ENCODE measurements at places on chromosomes 6 and 20.

DNA sequence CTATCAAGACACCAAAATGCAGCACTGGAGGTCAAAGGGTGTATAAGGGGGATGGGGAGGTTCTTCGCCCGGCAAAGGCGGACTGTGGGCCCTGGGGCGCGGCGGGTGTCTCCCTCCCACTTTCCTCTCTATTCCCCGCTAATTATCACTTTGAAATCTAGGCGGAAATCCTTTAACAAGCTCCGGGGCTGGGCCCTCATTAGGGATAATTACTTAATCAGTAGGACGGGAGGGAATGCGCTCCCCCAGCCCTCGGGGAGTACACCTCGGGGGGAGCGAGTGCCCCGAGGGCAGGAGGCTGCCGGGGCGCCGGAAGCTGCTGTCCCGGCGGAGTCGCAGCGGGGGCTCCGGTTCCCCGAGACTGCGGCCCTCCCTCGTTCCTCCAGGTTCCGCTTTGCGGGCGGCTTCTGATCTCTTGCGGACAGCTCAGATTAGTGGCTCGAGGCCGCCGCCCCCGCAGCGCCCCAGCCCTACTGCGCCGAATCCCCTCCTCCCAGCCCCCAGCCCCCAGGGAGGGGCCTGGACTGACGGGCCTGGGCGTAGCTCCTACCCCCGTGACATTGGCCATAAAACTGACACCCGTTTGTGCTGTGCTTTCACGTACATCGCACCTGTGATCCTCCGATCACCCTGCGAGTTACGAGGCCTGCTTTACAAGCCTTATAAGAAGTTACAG is 14.7 kb downstream of the MUCL3 start:
- DNase-seq, result no peak

DNA sequence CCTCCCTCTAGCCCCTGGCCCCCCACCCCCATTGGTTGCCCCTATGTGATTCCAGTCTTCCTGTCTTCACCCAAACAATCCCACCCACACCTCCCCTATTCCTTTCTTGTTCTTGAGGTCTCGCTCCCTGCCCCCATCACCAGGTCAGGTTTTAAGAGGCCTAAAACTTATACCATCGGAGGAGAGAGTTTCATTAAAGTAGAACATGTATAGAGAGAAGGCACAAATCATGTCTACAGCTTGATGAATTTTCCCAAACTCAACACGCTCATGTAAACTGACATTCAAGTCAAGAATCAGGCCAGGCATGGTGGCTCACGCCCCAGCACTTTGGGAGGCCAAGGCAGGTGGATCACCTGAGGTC is 44.5 kb downstream of the TGM2 start:
- DNase-seq, result no peak

GRCh38 chr6:85049282-85049681 is 284.9 kb upstream of the TBX18 start:
- no peak for DNase-seq

DNA sequence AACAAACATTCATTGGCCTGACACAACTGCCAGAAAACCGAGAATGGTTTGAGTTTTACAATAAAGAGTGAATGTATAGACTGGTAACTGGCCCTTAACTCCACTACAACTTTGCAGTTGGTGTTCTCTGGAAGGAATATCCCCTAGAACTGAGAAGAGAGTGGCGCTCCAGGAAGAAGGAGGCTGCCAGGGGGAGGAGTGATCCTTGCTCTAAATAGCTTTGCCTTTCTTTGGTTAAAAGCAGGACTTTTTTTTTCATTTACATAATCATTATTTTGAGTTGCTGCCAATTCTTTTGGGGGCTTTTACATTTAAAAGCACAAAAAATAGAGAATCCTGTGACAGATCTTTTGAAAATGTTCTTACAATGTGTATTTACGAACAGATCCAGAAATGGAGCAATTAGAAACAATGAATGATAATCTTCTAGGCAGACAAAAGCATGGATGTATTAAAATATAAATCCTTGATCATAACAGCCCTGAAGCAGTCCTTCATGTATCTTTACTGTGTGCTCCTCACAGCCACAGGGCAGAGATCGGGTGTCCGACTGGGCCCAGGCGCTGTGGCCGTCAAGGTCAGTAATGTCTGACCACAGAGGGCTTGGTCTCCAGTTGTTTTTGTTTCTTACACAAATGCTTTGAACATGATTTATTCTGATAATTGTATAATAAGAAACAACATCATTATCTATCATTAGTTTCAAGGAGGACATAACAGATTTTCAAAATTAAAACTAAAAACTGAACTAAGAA is 612.2 kb downstream of the HDGFL1 start:
- DNase-seq, result no peak

- no peak for DNase-seq
These were observed 269.3 kb upstream of the CHD6 start for GRCh38 chr20:41887500-41887899.

DNA sequence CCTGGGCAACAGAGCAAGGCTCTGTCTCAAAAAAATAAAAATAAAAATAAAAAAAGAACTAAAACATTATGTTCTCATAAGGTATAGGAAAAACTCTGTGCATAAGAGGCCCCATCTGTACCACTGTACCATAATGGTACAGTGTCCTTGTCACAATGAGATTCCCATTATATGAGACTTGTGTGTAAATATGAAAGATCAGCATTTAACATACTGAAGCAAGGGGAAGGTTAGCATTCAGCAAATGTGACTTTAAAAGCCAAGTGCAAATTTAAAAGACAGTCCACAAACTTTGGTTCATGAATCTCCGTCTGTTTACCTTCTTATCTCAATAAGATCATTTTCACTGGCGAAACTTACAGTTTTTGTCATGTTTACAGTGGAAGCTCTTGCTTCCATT is 16.2 kb downstream of the DSP start:
- no peak for DNase-seq

GRCh38 chr6:168000198-168001028 is 2.9 kb downstream of the KIF25 start:
- DNase-seq, result no peak

GRCh38 chr6:132298344-132298949 is 102.8 kb downstream of the MOXD1 start:
- no peak for DNase-seq

DNA sequence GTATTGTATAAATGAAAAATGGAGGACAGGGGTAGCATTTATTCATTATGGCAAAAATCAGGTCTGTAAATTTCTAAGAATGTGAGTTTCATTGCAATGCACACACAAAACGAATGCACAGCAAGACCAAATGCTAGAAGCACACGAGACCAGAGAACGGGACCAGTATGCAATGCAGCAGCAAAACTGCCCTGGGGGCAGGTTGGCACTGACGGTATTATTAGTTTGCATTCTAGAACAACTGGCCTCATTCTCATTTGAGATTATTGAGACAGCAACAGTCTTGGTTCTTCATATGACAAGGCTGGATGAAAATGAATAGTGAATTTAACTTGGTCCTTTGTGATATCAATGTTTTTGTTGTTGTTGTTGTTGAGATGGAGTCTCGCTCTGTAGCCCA is 9.0 kb upstream of the MTRES1 start:
- no peak for DNase-seq

DNA sequence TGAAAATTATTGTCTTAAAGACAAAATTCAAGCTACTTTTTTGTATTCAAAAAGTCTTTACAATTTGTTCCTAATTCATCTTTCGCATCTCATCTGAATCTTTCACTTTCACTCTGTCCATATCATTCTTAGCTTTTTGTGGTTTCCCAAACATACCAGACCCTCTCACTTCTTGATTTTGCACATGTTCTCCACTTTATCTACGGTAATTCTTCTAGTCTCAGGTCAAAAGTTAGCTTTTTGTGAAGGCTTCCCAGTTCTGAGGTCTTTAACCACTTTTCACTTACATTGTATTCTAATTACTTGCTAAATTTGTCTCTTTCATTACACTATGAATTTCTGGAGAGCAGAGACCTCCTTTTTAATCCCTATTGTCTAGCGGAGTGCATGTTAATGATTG is 34.6 kb upstream of the EPHA7 start:
- DNase-seq, result no peak

GRCh38 chr6:35209622-35210247 is 4.0 kb upstream of the SCUBE3 start:
- DNase-seq, result no peak

- no peak for DNase-seq
These were observed 49.6 kb upstream of the HLA-A start for GRCh38 chr6:29892696-29893095.

DNA sequence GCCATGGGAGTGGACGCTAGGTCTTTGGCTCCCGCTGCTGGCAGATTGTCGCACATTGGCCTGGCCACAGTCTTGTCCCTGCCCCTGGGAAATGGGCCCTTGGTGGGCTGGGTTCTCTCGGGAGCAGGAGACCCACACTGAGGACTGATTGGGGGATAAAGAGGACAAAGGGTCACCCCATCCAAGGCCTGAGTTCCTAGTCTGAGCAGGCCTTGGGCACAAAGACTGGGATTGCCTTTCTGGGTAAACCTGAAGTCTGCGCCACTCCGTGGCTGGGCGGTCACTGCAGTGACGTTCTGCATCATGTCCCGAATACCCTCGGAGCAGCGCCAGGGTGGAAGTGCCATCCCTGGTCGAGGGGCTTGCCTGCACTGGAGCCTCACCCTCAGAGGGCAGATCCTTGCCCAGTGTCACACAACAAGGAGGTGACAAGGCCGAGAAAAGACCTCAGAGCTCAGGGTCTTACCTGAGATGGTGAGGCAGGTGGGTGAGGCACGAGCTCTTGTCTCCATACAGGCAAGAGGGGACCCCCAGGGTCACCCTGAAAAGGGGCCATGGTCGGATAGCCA is 36.1 kb upstream of the ZBP1 start:
- DNase-seq, result no peak

- no peak for DNase-seq
These were observed 3.4 kb downstream of the BNIP5 start for GRCh38 chr6:36333171-36333895.

DNA sequence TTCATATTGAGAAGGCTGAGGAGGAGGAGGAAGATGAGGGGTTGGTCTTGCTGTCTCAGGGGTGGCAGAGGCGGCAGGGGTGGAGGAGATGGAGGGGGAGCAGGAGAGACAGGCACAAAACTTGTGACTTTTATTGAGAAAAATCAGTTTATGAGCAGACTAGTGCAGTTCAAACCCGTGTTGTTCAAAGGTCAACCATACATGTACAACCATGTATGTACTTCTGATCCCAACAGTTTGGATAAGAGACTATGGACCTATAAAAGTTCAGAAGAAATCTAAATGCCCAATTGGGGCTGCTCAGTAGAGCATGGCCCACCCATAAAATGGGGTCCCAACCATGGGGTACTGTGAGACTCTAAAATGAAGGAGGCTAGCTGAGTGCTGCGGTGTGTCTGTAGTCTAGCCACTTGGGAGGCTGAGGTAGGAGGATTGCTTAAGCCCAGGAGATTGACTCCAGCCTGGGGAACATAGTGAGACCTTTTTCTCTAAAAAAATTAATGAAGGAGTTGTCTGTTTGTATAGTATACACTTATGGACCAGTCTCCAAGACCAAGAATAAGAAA is 7.6 kb upstream of the SLC22A7 start:
- DNase-seq, result no peak

DNA sequence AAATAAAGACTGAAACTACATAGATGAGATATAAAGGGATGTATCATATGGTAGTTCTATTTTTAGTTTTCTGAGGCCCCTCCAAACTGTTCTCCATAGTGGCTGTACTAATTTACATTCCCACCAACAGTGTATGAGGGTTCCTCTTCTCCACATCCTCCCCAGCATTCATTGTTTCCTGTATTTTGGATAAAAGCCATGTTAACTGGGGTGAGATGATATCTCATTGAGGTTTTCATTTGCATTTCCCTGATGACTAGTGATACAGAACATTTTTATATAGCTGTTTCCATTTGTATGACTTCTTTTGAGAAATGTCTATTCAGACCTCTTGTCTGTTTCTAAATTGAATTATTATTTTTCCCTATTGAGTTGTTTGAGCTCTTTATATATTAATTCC is 229.3 kb downstream of the RFPL4B start:
- no peak for DNase-seq

- peak; percentile 89 for DNase-seq
These were observed 130.3 kb upstream of the BTN3A2 start for GRCh38 chr6:26234421-26235301.

DNA sequence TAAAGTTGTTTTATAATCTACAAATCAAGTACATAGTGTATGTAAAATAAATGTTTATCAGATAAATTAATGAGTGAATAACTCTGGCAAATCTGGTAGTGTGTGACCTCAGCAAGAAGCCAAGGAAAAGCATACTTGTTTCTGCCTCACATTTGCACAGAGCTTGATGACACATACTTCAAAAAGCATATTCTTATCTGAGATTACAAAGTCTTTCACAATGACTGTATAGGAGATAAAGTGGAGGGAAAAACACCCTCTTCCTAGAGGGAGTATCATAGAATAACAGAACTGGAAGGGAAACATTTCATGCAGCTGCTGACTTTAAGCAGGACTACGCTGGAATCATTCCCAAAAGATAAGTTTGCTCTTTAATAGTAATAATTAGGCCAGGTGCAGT is 28.1 kb upstream of the AKAP7 start:
- no peak for DNase-seq

DNA sequence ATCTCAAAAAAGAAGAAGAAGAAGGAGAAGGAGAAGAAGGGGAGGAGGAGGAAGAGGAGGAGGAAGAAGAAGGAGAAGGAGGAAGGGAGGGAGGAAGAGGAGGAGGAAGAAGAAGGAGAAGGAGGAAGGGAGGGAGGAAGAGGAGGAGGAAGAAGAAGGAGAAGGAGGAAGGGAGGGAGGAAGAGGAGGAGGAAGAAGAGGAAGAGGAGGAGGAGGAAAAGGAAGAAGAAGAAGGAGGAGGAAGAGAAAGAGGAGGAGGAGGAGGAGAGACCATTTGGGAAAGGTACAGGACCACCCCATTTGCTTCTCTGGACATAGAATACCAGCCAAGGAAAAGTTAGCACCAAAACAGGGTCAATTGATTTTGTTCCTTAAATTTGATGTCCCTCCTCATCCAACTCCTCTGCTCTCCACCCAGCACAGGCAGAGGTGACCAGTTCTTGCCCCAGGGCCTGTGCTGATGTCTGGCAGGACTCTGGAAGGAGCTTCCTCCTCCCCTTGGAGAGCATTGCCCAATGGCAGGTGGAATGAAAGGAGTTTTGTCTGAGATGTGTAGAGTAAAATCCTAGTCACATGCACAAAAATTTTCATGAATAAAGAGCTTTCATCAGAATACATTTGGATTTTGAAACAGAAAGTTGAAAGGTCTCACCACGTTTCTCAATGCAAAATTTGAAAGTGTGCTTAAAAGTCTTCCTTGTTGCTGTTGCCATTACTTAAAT is 182.9 kb downstream of the LY86 start:
- no peak for DNase-seq

DNA sequence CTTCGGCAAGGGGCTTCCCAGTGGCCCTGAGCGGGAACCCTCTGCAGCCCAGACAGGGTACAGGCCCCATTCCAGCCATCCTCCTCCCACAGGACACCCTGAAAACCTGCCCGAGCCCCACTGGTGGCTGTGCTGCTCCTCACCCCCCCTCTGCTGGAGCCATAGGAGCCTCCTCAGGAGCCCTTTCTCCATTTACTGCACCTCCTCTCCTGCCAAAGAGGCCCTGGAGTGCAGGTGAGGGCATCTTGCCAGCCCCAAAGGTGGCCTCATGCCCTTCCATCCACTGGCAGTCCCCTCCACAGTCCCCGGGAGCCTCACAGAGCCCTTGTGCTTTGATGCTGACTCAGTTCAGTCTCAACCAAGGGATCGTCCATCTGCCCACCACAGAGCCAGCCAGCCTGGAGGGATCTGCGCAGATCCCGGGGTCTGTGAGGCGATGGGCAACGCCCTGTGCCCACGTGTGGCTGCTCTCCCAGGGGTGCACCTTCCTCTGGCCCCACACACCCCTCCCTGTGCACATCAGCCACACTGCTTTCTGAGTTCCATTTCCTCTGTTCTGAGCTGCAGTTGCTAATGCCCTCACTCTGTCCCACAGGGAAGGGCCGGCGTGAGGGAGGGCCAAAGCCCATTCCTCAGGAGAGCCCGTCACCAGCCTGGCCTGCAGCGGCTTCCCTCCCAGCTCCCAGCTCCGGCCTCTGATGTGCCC is 228.5 kb downstream of the DLL1 start:
- DNase-seq, result no peak
